ENCODE measurements at places on chromosomes 11 and 22. TPM values are rescaled to one million over a fixed set of nuclear protein-coding genes. Genes with fewer than 3 reads are reported as not detected.

Gene TRIM77
- not detected for total RNA-seq

- no peak for DNase-seq
Measured at GRCh38 chr22:30206944-30207343, 39.6 kb downstream of the LIF start.

DNA sequence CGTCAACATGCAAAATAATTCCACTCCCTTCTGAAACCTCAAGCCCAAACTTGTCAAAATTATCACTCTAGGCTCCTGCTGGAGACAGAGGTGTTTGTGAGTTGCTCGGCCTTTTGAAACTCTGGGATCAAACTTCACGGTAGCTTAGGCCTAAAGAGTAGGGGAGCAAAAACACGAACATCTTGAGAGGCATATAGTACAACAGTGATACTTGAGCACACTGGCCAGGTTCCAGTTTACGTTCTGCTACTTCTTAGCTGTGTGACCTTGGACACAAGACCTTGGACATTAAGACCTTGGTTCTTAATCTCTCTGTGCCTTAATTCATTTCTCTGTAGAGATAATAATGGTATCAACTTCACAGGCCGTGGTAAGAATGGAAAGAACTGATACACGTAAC, 123.5 kb upstream of the LMO1 start:
- DNase-seq: no peak

DNA sequence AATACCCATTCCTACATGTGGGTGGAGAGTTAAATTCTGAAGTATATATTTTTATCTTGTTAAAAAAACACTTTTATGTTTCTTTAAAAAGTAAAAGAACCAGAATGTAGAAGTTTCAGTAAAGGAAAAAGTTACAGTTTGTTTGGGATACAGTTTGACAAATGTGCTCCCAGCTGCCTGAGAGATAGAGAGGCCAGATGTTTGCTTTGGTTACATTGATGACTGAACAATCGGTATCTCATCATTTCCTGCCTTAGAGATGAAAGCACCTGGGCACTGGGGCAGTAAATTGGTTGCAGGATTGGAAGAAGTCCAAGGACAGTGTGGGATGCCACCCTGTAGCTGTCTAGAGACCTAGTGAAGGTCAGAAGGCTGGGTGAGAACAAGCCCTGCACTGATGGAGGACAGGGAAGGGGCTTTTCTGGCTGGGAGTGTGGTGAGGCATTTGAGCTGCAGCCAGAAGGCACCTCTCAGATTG, 16.6 kb downstream of the MED15 start:
- DNase-seq: no peak
